ENCODE measurements at places on chromosomes 3 and 15.
A peak's percentile ranks its signal among the peaks of the same experiment; 100 is the strongest.

DNA sequence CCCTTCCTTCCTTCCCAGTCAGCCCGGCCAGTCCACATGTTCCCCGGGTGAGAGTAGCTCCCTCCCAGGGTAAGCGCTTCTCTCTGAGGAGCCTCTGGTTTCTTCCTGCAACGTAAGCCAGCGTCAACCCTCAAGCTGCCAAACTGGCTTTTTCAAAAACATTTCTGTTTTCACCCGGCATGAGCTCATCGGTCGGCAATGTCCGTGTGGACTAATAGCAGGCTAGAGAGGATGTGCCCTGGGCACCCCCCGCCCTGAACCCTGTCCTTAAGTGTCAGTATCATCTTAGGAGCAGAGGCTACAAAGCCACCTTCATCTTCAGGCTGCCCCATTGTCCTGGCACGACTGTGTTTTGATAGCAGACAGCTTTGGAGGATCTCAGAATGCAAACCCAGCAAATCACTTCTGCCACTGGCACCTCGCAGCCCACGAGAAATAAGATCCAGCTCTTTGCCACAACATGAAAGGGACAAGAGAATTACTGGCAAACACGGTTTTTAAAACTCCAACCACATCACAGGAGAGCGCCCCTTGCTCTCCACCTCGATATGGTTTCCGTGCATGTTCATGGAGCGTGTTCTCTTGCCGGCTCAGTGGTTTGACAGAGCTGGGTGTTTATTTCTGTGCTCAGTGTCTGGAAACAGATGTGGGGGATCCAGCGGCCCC lies 9.9 kb downstream of the ALDH1A3 start:
- DNase-seq: no peak

DNA sequence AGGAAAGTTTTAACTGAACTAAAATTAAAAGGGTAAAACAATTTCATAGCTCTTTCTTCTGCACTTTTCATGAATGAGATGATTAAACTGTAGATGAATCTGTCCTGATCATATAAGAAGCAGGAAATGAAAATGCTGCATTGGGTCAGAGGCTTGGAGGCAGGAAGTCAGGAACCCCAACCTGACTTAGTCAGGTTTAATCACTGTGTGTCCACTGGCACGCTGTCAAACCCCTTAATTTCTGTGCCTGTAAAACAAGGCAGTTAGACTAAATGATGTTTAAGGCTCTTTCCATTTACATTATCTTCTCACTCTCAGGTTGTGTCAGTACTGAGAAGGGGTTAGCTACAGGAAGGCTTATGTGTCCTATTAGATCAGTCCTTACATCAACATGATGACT lies 193.3 kb upstream of the TTC14 start:
- DNase-seq: no peak

DNA sequence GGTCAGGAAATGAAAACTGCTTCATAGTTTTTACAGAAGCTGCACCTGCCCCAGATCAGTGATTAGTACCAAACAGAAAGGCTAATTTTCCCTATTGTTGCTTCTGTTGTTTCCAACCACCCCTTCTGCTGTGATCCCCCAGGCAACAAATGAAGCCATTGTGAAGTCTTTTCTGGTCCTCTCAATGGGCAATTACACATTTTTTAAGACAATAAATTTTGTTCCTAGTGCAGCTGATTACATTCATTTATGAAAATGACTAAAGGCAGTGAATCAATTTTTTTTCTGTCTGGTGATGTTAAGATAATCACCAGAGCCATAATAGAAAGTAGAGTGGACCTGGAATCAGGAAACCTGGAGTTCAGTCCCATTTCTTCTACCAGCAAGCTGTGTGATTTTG lies 32.7 kb downstream of the GLDN start:
- DNase-seq: no peak

GRCh38 chr15:68056097-68056865 lies 2.2 kb downstream of the PIAS1 start:
- no peak for DNase-seq

GRCh38 chr3:46934498-46935167 lies 41.9 kb downstream of the CCDC12 start:
- peak; percentile 25 for DNase-seq

DNA sequence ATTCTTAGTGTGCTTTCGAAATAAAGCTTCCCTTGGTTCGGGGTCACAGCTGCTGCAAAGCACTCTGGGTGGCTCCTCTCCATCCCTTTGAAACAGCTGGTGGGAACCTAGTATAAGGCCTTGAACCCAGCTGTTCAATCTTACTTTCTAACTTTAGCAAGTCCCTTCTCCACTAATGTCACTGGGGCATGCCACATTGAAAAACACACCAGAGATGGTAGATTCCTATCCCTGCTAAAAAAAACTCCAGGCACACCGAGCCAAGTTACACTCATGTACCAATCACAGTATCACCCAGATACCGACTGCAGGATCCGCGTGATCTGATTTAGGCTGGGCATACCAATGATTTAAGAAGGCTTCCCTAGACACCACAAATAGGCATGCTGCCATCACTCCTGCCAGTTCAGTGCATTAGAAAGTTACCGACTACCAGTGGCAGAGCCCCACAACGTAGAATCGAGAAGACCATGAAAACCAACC lies 65.0 kb downstream of the WWTR1 start:
- no peak for DNase-seq

DNA sequence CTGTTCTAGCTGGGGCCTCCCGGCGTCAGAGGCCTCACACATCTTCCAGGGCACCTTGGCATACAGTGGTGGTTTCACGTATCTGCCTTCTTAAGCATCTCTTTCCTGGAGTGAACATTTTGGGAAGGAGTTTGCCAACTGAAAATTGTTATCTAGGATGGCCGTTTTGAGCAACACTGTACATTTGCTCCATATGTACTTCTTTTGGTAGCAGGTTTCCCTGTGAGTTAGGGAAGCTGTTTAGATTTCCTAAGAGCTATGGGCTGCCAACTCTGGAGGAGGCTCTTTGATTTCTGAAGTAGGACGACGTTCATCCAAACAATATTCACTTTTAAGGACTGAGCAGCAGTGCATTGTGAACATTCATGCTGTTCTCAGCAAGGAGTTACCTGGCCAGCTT lies 665.9 kb downstream of the SQOR start:
- DNase-seq: no peak

DNA sequence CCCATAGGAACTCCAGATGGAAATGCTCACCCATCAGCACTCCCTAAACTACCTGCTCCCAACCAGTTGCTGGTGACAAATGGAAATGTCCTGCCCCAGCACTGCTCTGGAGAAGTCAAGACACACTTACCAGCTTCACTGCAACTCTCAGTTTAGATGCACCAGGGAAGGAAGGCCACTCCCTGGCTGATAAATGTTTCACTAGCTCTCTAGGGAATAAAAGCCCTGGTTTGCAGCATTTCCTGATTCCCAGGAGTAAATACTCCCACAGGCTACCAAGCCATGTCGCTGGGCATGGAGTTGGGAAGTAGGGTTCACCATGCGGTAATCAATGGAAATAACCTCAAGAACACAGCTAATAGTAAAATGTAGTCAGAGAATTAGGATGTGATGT lies 112.0 kb upstream of the NEO1 start:
- DNase-seq: no peak

DNA sequence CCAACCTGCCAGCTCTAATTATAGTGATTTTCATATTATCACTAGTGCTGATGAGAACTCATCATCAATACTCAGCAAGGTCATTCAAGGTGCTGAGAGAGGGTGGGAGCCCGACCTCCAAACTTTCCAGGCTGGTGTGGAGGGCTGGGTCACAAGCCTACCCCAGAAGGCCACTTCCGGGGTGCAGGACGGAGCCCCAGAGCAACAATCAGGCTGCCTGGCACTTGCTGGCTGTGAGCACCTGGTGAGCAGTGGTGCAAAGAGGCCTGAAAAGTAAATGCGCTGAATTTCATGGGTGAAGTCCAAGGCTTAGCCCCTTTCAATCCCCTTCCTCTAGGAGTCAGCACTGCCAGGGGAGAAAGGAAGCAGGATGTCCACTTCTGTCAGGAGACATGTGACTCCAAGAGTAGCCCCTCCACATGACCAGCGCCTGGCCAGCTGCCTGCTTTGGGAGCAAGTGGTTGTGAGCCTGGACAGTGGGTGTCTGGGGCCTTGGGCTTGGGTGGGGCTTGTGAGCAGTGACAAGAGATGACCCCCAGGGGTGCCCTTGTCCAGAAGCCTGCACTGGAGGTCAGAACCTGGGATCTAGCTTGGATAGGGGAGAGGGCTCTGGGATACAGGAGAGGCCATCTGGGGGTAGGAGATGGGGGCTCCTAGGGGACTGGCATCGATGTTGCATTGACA lies 165.0 kb upstream of the TLE3 start:
- DNase-seq: no peak

GRCh38 chr3:48047841-48048464 lies 31.7 kb upstream of the MAP4 start:
- DNase-seq: no peak

GRCh38 chr15:69805248-69805953 lies 292.3 kb downstream of the TLE3 start:
- no peak for DNase-seq

DNA sequence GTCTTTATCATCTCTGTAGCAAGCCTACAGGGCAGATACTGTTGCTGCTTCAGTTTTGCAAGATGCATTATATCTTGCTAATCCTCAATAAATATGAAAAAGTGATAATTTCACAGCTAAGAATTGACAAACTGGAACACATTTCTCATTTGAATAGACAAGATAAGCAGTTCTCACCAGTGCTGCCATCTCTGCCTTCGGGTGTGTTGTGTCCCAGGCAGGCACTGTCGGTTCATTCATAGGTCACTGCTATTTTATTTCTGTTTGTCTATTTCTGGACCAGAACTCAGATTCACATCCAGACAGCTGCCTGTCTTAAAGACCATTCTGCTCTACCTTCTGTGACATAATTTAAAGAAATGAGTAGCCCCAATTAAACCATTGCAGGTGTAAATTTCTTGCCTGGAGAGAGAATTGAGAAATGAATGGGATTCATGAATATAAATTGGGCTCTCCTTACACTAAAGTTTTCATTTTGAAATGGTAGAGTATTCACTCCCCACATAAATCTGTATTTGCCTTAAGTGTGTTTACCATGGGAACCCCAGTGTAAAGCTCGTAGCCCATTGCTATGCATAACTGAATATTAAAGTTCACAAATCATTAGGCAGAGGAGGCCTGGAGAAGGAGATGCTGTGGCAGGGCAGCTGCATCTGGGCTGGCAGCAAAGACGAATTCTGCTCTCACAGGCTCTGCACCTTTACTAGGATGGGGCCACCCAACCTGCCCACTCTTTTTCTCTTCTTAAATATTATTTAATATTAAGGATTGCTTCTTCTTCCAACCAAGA lies 149.9 kb downstream of the ARPP21 start:
- no peak for DNase-seq

- no peak for DNase-seq
Measured at GRCh38 chr3:39149059-39149455, 4.3 kb downstream of the CSRNP1 start.

- no peak for DNase-seq
Measured at GRCh38 chr15:60392601-60392985, 5.2 kb downstream of the ANXA2 start.

DNA sequence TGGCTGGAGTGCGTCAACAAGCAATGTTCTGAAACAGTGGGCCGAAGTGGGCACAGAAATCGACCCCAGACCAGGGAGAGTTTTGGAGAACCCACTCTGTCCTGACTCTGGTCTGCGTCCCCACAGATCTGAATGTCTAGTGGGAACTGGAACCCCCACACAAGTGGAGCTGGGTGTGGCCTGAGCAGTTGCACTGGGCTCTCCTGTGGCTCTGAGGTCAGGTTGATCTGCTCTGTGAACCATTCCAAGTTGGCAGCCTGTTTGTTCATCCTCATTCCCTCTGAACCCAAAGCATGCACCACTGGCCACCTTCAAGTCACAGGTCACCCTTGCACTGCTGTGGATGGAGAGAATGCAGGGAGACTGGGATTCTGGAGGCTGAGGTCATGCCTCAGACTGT lies 60.5 kb downstream of the STARD5 start:
- DNase-seq: no peak

DNA sequence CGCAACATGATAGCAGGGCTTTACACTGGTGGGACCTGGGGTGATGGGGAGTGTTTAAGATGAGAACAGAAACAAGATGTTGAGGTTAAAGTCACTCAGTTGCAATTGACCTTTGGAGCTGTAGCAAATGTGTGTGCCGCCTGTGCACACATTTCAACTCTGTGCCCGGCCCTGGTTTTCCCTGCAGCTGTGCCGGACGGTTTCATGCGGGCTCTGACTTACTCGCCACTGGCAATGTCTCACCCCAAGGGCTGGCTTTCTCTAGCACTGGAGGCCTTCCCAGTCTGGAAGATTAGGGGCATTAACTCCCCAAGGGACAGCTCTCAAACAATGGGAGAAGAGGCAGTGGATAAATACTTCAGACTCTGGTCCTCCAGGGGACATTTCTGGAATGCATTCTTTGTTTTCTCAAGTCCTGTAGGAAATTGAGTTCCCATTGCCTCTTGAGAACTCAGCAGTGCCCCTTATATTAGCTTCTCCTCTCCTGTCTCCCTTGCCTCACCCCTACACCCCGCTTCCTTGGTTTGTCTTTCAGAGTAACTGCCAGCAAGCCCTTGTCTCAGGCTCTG lies 152.5 kb downstream of the EDEM1 start:
- DNase-seq: no peak

DNA sequence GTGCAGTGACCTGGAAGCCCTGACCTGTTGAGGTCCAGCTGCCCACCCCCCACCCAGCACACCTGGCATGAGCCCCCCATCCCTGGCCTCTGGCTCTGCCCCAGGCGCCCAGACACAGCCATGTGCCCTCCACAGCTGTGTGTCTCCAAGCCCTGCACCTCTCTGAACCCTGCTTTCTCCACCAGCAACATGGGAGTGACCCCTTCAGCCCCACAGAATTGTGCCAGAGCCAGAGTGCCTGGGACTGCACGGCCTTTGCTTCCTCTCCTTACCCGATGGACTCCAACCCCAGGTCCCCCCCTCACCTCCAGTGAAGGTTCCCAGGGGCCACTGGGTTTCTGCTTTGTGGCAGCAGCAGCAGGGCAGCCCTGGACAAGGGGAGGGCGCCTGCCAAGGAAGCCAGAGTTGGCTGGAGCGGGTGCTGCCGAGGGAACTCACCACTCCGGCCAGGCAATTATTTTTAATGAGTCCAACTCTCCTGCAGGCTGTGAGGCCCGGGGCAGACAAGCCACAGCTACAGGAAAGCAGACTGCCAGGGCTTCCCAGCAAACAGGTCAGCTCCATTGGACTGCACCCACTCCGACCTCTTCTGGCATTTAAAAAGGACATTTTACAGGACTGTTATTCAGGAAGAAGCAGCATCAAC lies 24.1 kb downstream of the PRR20G start:
- DNase-seq: no peak

DNA sequence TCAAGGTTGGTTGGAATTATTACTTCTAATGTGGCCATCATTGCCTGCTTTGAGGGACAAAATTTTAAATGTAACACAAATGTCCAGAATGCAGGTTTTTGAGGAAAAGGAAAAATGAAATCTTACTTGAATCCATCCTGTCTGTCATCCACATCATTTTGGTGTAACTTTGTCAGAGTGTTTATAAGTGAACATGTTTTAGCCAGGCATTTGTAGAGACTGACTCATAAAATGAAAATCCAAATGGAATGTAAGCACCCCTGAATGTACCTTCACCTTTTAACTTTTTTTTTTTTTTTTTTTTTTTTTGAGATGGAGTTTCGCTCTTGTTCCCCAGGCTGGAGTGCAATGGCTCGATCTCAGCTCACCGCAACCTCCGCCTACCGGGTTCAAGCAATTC lies 141.8 kb upstream of the BNIP2 start:
- DNase-seq: no peak

- DNase-seq: no peak
Measured at GRCh38 chr3:63832395-63832794, 13.3 kb downstream of the C3orf49 start.

Measured in NCI-H510A treated with DMSO at 0.1 percent for 48 hours (cell line).